ENCODE measurements at places on chromosomes 1 and 21.
A peak's percentile ranks its signal among the peaks of the same experiment; 100 is the strongest.

- DNase-seq: no peak
Observed at GRCh38 chr1:215530401-215530984, 36.6 kb upstream of the KCTD3 start.

DNA sequence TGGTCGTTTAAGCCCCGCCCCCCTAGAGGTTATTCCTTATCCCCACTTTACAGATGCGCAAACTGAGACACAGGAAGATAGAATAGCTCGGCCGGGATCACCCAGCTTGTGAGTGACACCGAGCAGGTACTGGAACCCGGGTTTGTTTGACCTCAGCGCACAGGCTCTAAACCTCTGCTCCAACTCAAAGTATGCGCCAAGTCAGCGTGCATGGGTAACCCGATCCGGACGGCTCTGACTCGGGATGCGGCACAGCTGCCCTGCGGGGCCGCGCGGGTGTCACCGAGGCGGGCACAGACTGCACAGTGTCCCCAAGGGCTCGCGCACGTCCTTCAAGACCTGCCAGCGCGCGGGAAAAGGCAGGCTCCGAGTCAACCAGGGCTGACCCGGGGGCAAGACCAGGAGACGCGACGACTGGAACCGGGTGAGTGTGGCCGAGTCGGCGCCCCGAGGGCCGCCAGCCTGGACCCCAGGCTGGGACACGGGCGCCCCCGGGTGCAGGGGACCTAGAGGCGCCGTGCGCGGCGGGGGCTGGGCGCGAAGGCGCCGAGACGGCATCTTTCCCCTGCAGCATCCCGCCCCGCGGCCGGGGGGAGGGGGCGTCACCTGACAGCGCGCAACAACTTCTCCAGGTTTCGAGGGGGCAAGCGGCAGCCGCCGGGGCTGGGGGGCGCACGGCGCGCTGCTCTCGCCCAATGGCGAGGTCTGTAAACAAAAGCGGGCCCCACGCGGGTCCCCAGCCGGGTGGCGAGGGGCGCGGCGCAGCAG, 101.9 kb upstream of the SOD1 start:
- DNase-seq: no peak

DNA sequence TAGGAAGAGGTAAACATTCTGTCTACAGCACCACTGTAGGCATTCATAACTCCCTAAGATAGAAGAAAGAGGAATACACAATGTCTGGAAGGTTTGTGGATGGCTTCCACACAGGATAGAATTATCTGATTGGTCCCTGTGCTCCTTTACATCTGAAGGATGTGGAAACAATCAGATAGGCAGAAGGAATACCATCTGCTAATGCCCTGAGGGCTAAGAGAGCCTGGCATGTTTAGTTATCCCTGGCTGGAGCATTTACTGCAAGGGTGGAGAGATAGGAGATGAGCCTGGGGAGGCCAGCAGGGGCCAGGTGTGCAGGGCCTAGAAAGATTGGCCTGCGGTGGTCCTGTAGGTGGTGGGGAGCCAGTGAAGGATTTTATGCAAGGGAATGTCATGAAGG, 8.6 kb upstream of the ACBD3 start:
- no peak for DNase-seq

DNA sequence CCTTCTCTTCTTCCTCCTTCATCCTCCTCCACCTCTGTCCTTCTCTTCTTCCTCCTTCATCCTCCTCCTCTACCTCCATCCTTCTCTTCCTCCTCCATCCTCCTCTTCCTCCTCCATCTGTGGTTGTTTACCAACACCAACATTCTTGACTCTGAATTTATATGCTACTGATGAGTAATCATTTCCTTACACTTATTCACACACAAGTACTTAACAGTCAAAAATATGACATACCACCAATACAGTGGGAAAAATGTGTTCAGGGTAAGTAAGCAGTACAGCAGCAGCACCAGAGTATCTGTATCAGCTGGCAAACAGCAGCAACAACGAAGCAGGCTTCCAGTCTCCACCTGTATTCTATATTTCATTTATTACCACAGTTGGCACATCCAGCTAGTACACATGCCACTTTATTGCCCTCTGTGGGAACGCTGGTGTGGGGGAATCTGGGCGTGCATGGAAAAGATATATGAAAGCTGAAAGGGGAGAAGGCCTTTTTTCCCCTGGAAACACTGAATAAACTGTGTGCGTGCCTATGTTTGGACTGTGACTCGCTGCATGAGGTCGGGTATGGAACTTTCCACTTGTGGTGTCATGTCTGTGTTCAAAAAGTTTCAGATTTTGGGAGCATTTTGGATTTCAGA, 16.0 kb downstream of the ADSS2 start:
- DNase-seq: no peak

DNA sequence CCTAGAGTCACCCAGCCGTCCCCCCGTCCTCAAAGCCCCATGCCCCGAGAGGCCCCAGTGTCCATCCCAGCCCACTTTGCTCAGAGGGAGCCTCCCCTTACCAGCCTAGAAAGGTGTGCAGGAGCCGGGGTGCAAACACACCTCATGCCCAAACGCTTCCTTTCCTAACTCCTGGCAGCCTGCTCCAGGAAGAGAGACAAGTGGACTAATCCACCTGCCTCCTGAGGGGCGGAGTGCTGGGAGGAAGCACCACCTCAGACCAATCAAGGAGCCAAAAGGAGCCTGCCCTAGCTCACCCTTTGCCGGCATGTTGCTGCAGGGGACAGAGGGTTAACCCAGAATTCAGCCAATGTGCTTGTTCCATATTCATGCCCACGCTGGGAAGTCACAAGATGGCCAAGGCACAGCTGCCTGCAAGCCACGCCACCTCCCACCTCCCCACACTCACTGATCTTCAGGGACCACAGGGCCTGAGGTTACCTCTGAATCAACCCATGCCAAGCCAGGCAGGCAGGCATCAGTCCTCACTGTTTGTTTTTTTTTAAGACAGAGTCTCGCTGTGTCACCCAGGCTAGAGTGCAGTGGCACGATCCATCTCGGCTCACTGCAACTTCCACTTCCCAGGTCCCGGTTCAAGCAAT, 27.8 kb downstream of the PLEKHA6 start:
- DNase-seq: peak; percentile 67

DNA sequence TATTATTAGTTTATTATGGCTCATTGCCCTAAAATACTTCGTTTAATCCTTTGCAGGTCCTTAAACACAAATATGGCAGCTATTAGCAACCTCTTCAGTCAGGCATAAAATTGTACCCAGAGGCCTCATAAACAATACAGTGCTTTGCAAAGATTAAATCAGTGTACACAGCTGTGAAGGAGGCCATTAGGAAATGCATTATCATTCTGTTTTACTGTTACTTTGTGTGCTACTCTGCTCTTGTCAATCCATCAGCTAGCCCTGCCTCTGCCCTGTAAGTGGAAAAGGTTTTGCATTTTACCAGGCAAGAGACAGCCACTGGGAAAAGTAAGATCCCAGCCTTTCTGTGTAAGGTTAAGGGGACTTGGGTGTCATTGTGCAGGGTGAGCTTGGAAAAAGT, 415.7 kb upstream of the DAB1 start:
- DNase-seq: no peak

- no peak for DNase-seq
Observed at GRCh38 chr1:95111014-95111413, 6.1 kb upstream of the TLCD4 start.

- DNase-seq: no peak
Observed at GRCh38 chr21:15442743-15443469, 286.9 kb upstream of the USP25 start.

DNA sequence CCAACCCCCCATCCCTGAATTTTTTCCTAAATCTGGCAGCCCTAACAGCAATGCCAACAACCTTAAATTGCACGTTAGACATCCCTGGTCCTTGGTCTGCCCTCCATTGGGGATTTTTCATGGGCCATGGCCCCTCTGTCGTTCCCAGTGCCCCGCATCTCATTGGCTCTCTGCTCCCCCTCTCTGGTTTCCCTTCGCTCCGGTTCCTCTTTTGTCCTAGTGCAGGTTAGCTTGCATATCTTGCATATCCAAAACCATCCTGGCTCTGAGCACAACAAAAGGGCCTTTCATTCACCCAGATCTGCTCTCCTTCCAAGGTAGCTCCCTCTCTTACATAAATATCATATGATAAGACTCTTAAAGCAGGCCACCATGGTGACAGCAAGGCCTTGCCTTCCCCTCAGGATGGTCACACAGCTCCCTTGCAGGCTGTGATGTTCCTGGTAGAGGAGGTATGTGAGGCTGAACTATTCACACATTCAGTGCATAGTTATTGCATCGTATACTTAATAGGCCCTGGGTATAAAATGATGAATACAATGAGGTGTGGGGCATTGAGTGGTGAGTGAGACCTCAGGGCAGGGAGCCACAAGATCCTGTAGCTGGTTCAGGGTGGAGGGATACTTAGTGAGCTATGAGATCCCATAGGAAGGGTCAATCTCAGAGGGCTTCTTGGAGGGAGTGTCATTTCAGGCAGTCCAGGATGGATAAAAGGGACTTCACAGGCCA, 45.2 kb downstream of the TENT5C start:
- no peak for DNase-seq

DNA sequence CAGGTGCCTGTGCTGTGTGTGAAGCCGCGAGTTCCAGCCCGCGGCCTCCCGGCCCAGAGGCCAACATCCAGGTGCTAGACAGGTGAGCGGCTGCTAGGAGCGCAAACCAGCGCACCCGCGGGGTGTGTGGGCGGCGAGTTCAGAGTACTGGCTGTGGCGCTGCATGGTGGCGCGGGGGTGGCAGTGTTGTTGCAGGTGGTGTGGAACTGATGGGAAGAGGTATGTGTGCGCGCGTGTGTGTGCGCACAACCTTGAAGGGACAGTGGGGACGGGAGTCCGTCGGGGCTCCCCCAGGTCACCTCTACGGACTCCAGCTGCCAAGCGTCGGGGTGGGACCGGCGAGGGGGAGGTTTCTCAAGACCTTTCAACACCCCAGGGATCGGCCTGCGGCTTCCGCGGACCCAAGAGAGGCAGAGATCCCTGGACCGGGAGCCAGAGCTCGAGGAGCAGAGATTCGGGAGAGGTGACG, 433 bp upstream of the DMBX1 start:
- no peak for DNase-seq

GRCh38 chr1:192100686-192101468, 57.4 kb upstream of the RGS18 start:
- no peak for DNase-seq

DNA sequence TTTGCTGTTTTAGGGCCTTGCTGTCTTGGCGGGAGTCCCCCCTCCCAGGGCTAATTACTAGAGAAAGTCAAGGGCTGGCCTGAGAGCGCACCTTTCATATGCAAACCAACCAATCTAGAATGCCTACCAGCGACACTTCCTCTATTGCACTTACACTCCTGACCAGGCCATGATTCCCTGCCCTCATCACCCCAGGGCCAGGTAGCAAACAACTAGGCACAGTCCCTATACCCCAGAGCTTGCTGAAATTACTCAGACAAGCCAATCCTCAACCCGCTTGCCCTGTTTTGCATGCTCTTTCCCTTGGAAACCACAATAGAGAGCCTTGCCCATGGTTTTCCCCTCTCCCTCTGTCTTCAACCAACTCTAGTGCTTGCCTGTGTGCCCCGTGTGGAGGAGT, 70.3 kb downstream of the URB2 start:
- DNase-seq: no peak

- DNase-seq: no peak
Observed at GRCh38 chr1:6157528-6158174, 22.5 kb downstream of the CHD5 start.

GRCh38 chr1:156741481-156741983, 644 bp upstream of the MRPL24 start:
- DNase-seq: no peak

- peak; percentile 9 for DNase-seq
Observed at GRCh38 chr1:162284206-162284955, 92.3 kb downstream of the SPATA46 start.

- no peak for DNase-seq
Observed at GRCh38 chr21:45289655-45290515, 2.2 kb upstream of the POFUT2 start.

DNA sequence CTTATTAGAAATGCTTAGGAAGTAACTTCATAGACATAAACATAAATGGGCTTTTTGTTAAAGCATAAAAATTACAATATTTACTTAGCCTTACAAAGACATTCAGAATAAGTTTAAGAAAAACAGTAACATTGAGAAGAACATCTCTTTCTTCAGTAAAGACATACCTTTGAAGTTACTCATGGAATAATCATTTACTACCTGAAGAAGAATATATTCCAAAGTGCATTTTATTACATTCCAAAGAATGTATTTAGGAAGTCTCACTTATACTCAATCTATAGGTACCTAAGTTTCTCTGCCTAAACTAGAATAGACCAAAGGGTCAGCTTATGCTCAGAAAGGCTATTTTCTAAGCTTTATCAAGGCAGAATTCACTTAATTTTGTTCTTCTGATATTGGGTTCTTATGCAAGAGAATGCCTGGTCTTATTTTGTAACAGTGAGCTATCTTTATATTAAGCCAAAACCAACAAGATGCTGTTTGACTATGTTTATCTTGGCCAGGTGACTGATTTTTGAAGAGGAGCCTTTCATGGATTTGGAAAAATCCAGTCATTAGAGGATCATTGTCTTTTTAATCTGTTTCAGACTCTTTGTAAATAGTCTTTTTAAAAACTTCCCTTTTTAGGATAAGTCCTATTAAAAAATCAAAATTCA, 110.1 kb downstream of the OLFML2B start:
- peak; percentile 27 for DNase-seq

- no peak for DNase-seq
Observed at GRCh38 chr21:20404915-20405314, 593.3 kb upstream of the NCAM2 start.

- DNase-seq: no peak
Observed at GRCh38 chr1:163537809-163538208, 216.1 kb downstream of the NUF2 start.

DNA sequence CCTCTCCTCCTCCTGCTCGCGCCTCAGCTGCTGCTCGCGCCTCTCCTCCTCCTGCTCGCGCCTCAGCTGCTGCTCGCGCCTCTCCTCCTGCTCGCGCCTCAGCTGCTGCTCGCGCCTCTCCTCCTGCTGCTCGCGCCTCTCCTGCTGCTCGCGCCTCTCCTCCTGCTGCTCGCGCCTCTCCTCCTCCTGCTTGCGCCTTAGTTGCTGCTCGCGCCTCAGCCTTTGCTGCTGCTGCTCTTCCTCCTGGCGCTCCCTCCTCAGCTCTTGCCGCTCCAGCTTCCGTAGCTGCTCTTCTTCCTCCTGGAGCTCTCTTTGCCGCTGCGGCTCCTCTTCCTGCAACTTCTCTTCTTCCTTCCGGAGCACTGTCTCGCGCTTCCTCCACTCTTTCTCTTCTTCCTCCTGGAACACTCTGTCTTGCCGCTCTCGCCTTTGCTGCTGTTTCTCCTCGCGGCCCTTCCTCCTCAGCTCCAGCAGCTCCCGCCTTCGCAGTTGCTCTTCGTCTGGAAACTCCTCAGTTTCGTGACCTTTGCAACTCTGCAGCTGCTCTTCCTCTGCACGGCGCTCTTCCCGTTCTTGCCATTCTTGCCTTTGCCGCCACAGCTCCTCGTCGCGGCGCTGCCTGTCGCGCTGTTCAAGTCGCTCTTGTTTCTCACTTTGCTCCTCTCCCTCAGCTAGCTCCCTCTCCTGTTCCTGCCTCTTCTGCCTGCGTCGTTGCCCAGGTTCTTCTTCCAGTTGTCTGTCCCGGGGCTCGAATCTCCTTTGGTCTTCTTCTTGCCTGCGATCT, 3.0 kb downstream of the TCHH start:
- DNase-seq: no peak

- DNase-seq: no peak
Observed at GRCh38 chr1:206850401-206850800, 15.0 kb upstream of the IL20 start.

All from NCI-H2029 treated with DMSO at 0.1 percent for 48 hours (cell line).